ENCODE measurements at places on chromosomes 1 and 21. TPM values are rescaled to one million over a fixed set of nuclear protein-coding genes. Genes with fewer than 3 reads are reported as not detected.

DNA sequence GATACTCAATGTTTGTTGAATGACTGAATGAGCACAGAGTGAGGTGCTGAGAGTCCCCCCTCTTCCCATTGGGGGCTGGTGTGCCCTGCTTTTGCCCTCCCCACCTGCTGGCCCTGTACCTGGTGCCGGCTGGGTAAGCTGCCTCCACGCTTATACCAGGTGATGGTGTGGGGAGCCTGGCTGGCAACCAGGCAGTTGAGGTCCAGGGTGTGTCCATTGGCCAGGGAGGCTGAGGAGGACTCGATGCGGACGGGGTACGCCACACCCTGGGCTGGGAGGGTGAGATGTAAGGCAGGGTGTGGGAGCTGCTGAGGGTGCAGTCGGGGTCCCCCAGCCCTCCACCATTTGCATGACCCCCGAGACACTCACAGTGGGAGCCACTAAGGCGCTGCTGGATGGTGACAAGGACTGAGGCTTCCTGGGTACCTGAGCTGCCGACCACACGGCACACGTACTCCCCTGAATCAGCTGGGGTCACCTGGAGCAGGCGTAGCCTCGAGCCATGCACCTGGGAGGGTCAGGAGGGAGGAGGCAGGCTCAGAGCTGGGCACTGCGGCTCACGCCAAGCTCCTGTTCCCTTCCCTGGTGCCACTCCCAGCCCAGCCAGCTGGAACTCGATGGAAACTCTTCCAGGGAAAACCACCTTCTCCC lies 36.6 kb downstream of the LDLRAD2 start:
- no peaks in the 10 kb centered on the region for H3K4me1 ChIP-seq
- no peaks in the 10 kb centered on the region for H3K27me3 ChIP-seq
- peaks cover 98% of the 10 kb centered on the region for H3K36me3 ChIP-seq
- H3K4me3 ChIP-seq: no peak overlapping the region
- no peak overlapping the region for H3K27ac ChIP-seq

DNA sequence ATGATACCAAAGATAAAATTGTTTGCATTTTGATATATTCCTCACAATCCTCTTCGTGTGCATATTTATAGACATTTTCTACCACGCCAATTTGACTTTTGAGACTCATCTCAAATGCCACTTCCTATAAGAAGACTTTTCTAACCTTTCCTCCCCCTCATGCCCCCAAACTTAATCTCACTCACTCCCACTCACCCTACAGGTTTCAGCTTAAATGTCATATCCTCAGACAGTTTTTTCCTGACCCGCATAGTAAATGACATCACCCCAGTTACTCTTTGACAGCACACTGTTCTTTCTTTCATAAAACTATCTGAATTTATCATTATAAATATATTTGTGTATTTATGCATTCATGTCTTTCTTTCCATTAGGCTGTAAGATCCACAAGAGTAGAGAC lies 29.6 kb upstream of the RGS8 start:
- DNase-seq: no peak
- H3K4me1 ChIP-seq: no peaks in the 10 kb centered on the region
- no peaks in the 10 kb centered on the region for H3K27me3 ChIP-seq
- no peak overlapping the region for H3K27ac ChIP-seq
- H3K36me3 ChIP-seq: no peaks in the 10 kb centered on the region

DNA sequence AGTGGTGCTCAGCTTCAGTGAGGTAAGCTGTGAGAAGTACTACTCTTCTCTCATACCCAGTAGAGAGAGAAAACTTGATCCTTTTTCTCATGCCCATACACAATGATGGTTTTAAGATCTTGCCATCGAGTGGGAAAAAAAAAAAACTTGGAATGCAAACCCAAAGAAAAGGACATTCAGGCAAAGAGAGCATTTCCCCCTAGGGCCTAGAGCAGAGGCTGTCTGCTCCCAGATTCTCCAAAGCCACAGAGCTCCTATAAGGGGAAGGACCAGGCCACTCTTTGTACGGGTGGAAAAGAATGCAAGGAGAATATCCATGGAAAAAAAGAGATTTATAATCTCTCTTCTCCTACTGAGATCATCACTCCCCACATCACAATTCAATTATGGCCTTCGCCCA lies 34.9 kb downstream of the MROH9 start:
- H3K4me3 ChIP-seq: no peak overlapping the region
- H3K27ac ChIP-seq: no peak overlapping the region
- no peak for DNase-seq
- H3K36me3 ChIP-seq: no peaks in the 10 kb centered on the region

DNA sequence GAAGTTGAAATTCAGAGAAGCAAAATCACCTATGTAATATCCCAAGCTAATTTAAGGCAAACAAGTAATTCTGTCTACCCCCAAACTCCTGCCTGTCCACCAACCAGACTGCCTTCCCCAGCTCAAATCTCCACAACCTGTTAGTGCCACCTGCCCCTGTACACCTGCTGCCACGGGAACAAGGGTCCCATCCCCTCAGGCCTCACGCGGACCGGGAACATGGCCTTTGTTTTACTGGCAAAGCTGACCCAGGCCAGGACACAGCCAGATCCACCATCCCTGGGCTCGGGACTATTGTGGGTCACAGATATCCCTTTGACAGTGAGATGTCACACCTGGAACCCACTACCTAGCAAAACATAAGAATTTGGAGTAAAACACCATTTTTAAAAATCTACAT lies 139.3 kb upstream of the SGIP1 start:
- no peaks in the 10 kb centered on the region for H3K36me3 ChIP-seq
- no peak overlapping the region for H3K27ac ChIP-seq
- H3K4me1 ChIP-seq: no peaks in the 10 kb centered on the region
- DNase-seq: no peak
- H3K4me3 ChIP-seq: no peak overlapping the region

GRCh38 chr21:37324558-37324957 lies 42.0 kb upstream of the DYRK1A start:
- DNase-seq: no peak
- no peak overlapping the region for H3K27ac ChIP-seq
- no peaks in the 10 kb centered on the region for H3K27me3 ChIP-seq
- no peaks in the 10 kb centered on the region for H3K36me3 ChIP-seq
- H3K4me3 ChIP-seq: no peak overlapping the region

GRCh38 chr1:209305221-209305954 lies 278.1 kb upstream of the CAMK1G start:
- H3K27ac ChIP-seq: no peak overlapping the region
- no peaks in the 10 kb centered on the region for H3K4me1 ChIP-seq
- H3K27me3 ChIP-seq: no peaks in the 10 kb centered on the region
- no peak for DNase-seq
- H3K4me3 ChIP-seq: no peak overlapping the region
- H3K36me3 ChIP-seq: no peaks in the 10 kb centered on the region

DNA sequence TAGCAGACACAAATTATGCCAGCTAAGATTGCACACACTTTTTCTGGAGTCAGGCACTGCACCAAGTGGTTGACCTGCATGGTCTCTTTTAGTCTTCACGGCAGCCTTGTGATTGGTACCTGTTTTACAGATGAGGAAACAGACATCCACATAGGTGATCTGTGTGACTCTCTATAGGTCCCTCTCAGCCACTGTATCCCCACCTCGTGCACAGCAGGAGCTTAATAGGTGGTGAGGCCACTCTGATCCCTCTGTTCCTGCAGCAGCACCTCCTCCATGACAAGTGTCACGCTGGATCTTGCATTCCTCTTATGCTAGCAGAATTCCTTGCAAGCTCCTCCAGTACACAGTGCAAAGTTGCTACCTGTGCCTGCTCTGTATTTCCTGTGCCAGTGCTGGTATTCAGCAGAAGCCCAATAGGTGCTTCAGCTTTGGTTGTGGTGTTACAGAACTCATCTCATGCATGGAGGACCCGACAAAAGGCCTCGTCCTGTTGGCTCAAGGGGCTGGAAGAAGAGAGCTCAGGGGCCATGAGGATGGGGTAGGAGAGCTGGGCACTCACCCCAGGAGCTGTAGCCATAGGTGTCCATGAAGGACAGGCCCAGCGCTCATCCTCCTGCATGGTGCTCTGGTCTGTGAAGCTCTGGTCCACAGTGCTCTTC lies 546.7 kb downstream of the PTPRU start:
- H3K36me3 ChIP-seq: no peaks in the 10 kb centered on the region
- DNase-seq: no peak
- no peaks in the 10 kb centered on the region for H3K4me1 ChIP-seq
- peaks cover 3% of the 10 kb centered on the region for H3K27me3 ChIP-seq

- H3K27me3 ChIP-seq: no peaks in the 10 kb centered on the region
- H3K4me1 ChIP-seq: no peaks in the 10 kb centered on the region
Measured at GRCh38 chr1:214493126-214493796, 58.1 kb downstream of the PTPN14 start.

Gene KPRP
- not detected for total RNA-seq

- no peaks in the 10 kb centered on the region for H3K27me3 ChIP-seq
- no peaks in the 10 kb centered on the region for H3K36me3 ChIP-seq
- DNase-seq: no peak
- H3K4me3 ChIP-seq: no peak overlapping the region
Measured at GRCh38 chr1:243883551-243883950, 33.5 kb upstream of the AKT3 start.

DNA sequence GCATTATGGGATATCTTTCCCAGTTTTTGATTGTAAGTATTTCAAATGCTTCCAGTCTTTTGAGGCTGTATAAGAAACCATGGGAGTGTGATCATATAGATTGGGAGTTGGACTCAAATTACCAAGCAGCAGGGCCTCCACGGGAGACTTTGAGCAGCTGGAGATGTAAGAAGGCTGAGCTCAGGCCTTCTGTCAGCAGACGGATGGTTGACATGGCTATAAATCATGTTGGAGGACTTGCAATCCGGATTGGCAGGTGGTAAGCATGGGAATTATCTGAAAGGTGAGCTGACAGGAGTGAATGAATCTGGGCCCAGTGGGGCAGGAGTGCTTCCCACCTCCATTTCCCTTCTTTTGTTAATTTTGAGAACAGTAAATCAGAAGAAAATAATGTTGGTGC lies 83.2 kb upstream of the PPM1J start:
- H3K27ac ChIP-seq: no peak overlapping the region
- no peak overlapping the region for H3K4me3 ChIP-seq
- no peaks in the 10 kb centered on the region for H3K36me3 ChIP-seq
- no peaks in the 10 kb centered on the region for H3K4me1 ChIP-seq
- DNase-seq: no peak
- H3K27me3 ChIP-seq: no peaks in the 10 kb centered on the region

GRCh38 chr1:37631036-37631435 lies 3.7 kb downstream of the RSPO1 start:
- no peak for DNase-seq
- H3K4me1 ChIP-seq: no peaks in the 10 kb centered on the region
- no peaks in the 10 kb centered on the region for H3K36me3 ChIP-seq
- no peak overlapping the region for H3K4me3 ChIP-seq

DNA sequence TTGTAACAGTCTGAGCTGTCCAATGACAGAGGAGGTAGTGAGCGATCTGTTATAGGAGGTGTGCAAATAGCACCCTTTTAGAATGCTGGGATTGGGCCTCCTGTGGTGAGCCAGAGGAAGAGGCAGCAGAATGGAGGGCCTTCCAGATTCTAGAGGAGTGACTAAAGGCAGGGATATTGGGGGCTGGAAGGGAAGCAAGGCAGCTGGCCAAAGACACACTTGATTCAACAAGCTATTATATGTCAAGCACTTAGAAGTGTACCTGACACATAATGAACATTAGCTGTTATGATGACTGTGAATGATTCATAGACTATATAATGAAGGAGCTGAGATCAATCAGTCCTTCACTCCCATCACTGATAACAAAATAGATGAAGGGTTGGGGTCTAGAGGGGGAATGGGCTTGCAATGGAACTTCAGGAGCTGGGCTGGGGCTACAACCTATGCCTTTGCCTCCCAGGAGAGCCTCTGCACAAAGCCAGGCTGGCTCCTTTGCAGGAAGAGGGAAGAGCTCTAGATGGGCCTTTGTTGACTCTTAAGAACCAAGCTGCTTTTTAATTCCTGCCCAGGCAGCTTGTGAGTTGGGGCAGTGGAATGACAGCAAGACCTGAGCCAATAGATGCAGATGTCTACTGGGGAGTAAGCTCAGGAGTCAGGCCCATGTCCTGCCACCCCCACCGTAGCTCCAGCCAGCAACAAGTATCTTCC lies 2.3 kb upstream of the MKNK1 start:
- DNase-seq: no peak
- H3K36me3 ChIP-seq: peaks cover 24% of the 10 kb centered on the region
- H3K27ac ChIP-seq: no peak overlapping the region
- peaks cover 34% of the 10 kb centered on the region for H3K4me1 ChIP-seq
- no peaks in the 10 kb centered on the region for H3K27me3 ChIP-seq
